Activated CD4-positive, alpha-beta T cell treated with anti-CD3 and anti-CD28 coated beads for 48 hours (primary cell): ENCODE measurements at places on chromosomes 4 and X.

DNA sequence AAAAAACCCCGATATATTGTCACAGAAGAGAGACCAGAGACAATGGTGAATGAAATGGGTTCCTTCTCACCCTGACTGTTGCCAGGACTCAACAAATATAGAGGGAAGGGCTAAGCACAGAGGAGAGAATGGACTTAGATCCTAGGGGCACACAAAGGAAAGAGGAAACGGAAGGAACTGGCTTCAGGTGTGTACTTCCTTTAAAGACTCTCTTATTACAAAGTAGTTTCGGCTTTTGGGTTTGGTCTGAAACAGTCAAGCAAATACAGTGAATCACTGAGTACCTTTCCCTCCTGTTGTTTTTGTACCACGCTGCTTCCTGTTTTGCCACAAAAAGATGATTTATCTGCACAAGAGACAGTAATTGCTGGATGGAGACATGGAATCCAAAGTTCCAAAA is 46.1 kb upstream of the S100G start:
- DNase-seq, result no peak

DNA sequence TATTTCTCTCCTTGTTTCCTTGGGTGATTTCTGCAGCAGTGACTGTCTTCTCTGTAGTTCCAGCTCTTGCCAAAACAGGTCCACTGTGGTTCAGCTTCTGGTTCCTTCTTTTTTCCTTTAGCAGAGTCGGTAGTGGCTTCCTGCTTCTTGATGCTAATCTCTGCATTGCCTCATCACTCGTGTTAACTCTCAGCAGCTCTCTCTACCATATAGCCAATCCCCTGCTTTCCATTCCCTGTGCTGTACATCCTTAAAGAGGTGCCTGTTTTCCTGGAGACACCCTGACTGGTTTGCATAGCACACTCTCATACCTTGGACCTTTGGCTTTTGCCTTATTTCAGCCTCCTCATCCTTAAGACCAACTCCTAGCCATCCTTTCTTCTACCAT is 191.2 kb upstream of the LNX1 start:
- DNase-seq, result no peak

- DNase-seq, result no peak
Measured at GRCh38 chr4:90290345-90290744, 163.2 kb downstream of the CCSER1 start.

GRCh38 chr4:146063143-146063542 is 112.4 kb upstream of the LSM6 start:
- DNase-seq, result no peak

GRCh38 chr4:139843641-139844040 is 178.0 kb downstream of the MGST2 start:
- no peak for DNase-seq

DNA sequence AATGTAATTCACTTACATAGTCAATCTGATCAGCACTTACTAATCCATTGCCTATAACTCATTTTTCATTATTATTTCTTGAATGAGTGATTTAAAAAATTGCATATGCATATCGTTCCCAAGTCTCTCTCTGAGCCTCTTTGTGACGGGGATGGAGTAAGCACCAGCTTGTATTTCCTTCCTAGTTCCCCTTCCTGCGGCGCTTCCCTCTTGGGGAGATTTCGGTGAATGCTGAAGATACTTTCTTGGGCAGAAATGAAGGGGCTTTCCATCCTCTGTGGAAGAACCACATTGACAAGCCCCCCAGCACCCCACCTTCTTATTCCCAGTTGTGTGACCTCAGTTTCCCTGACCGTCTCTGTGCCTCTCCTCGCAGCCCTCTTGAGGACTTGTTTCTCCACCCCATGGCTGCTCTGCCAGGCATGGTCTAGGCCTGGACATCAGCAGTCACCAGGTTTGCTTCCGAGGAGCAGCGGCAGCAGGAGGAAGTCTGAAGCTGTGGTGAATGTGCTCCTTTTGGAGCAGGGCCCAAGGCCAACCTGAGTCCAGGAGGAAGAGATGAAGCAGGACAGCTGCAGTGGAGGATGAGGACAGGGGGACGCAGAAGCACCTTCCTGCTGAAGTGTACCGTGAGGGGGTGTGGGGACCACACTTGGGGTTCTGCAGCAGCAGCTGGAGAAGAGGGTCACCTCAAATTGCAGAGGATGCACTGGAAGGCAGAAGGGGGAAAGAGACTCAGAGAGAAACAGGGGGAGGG is 124.9 kb downstream of the IRF2 start:
- no peak for DNase-seq

DNA sequence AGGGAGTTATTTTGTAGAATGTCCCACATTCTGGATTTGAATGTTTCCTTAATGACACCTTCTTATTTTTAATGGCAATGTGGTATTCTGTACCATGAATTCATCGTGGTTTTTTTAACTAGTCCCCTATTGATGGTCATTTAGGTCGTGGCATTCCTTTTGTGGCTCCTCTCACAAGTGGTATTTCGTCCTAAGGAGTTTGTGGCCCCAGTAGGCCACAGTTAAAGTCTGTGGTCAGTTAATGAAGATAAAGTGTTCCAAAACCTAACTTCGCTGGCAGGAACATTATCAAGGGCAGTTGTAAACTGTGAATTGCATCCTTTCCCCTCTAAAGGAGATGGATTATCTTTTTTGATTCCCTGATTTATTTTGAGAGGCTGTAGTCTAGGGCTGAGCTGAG is 133.2 kb downstream of the TMEM164 start:
- no peak for DNase-seq

DNA sequence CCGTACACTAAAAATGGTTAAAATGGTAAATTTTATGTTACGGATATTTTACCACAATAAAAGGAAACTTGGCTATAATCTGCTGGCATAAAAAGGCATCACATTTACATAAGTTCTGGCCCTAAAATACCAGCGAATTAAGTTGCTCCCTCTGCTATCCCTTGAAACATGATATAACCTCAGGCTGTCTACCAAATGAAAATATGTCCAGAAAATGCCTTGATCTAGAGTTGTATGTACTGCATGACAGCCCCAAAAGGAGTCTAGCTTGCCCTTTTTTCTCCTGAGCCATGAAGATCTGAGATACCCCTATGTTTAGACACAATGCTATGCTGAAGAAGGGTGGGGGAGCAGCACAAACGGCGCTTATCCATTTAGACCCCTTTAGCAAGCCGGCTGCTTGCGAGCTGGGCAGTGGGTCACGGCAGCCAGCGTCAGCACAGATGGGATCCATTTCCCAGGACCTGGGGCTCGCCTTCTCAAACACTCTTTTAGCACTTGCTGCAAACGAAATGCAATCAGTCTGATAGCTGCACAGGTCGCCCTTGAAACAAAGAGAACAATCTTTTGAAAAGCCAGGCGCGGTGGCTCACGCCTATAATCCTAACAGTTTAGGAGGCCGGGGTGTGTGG is 77.0 kb downstream of the AFAP1 start:
- DNase-seq, result no peak

DNA sequence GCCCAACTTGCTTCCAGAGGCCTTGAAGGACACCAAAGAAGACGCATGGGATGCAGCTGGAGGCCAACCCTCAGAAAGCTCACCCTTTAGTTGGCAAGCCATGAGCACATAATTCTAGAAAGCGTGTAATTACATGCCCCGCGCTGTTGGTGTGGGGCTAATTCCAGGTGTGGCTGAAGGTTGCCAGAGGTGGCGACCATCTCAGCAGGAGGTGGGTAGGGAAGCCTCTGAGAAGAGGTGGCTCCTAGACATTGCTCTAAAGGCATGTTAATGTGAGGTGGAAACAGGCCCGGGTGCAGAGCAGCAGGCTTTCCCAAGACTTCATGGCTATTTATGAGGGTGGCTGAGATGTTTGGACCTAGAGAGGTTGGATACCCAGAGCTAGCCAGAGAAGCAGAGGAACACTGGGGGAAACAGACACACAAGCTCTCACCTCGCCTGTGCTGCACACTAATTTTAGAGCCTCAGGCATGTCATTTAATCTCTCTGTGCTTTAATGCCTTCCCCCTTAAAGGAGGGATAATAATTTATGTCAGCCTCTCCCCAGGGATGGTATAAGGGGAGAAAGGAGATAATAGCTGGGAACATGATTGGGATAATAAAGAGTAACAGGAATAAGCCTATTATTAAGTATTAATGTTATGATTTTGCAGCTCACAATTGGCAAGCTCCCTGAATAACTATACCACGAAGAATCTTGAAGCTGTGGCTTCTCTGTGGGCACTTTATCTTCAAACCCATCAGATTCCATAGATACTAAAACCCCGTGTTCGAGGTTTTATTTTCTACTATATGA is 60.0 kb upstream of the HELT start:
- DNase-seq, result no peak

- DNase-seq, result no peak
Measured at GRCh38 chrX:86349115-86349514, 200.9 kb downstream of the DACH2 start.

GRCh38 chrX:124895947-124896346 is 423.7 kb upstream of the TEX13C start:
- DNase-seq, result no peak

GRCh38 chrX:4588893-4589292 is 875.4 kb upstream of the PRKX start:
- no peak for DNase-seq

DNA sequence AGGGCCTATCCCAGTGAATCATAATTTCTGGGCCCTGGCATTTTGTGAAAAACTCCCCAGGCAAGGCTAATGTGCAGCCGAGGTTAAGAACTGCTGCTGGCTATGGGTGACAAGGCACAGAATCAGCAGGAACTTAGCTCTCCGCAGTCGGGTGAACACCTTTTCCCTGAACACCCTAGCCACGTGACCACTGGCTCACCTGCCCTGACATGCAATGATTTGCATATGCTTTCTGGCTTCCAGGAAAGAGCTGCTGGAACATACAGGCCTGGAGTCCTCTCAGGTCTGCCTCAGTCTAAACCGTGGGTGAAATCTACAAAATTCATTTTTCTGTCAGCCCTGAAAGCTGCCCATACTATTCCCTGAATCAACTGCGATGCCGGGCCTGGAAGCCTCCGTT is 56.6 kb downstream of the ZNF827 start:
- DNase-seq, result no peak

DNA sequence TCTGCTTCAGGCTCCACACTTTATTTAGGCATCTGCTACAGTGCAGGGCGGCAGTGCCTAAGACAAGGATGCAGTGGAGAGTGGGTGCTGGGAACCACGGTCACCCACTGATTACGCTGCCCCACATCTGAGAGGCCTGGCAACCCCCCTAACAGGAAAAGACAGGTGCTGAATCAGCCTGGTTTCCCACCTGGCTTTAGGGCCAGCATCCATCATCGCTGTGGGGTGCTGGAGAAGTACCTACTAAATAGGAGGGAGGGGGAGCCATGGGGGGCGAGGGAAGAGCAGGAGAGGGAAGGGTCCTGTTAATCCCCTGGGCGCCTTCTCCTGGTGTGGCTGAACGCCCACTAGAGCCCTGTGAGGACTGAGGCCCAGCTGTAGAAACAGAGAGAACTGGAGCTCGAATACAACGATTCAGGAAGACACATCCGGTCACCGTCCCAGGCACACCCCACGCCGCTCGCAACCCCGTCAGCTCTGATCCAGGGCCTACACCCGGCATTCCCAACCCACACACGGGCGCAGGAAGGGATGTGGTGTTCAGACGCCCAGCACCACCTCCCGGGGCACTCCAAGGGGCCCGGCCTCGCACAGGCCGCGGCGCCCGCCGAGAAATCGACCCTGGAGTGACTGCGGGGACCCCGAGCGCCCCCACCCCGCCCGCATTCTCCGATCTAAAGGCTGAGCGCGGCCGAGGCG is 554 bp downstream of the DCTD start:
- DNase-seq, result peak; percentile 58

GRCh38 chr4:153112041-153112441 is 92.2 kb upstream of the TRIM2 start:
- peak; percentile 66 for DNase-seq

DNA sequence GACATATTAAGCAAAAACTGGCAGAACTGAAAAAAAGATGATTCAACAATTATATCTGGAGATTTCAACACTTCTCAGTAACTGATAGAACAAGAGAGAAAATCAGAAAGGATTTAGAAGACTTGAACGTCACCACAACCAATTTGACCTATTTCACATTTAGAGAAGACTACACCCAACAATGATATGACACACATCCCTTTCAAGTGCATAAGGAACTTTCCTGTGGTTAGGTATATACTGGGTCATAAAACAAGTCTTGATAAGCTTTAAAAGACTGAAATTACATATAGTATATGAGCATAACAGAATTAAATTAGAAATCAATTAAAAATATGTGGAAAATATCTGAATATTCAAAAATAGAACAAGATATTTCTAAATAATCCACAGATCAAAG is 201.2 kb upstream of the HAND2 start:
- no peak for DNase-seq

DNA sequence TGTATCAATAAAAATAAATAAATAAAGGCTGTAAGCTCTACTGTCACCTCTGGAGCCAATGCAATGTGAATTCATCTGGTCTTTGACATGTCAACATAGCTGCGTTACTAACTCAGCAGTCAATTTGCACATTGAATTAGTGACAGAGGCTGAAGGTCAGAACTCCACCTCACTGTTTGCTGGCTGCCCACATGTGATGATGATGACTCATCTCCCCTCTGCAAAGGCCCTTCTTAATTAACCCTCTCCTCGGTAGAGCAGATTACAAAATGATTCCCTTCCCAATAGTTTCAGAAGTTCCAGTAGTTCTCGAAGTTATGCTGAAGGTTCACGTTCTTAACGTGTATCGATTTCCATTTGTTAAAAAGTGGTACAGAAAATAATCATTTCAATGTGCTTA is 1626.0 kb upstream of the TENM3 start:
- DNase-seq, result no peak

GRCh38 chr4:90027565-90027964 is 99.6 kb upstream of the CCSER1 start:
- no peak for DNase-seq

DNA sequence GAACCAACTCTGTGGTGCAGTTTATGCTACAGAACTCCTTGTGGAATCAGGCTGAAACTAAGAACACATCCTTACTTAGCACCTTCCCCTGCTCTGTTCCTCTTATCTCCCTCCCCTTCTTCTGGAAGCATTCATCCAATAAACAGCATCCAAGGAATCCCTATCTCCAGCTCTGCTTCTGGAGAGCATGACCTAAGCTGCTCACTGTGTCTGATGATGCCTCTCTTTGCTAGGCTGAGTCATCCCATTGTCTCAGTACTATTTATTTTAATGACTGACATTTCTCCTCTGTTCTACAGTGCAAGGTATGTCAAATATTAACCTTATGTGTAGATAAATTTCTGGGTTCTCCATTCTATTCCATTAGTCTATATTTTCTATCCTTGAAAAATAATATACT is 71.2 kb downstream of the BEND2 start:
- DNase-seq, result no peak

DNA sequence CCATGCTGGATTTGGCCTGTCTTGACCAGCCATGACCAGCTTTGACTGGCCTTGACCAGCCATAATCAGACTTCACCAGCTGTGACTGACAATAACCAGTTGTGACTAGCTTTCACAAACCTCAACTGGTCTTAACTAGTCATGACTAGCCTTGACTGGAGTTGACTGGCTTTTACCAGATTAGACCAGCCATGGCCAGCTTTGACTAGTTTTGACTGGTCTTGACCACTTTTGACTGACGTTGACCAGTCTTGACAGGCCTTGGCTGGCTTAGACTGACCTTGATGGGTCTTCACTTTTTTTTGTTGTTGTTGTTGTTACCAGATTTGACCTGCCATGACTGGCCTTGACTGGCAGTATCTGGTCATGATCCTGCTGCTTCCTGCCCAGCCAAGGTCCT is 67.4 kb downstream of the RLIM start:
- no peak for DNase-seq
